ENCODE measurements at places on chromosomes 12 and 14.

- DNase-seq, result no peak
These were observed 67.5 kb downstream of the NIN start for GRCh38 chr14:50763382-50764007.

DNA sequence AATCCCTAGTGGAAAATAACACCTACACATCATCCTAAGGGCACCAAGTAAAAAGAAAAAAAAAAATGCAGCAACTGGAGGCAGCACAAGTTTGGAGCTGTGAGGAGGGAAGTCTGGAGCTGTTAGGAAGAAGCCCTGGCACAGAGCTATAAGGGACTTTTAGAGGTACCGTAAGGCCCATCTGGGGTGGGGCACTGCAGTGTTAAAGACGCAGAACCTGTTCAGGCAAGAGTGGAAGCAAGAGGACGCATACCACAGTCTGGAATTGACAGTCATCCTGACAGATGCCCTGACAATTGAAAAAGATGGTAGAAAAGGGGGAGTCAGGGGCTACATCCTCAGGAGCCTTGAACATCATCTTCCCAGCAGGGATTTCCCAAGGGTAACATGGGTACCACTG, 195.9 kb upstream of the PLEKHG7 start:
- DNase-seq, result no peak

- DNase-seq, result no peak
These were observed 2.3 kb upstream of the CLEC4C start for GRCh38 chr12:7749442-7749841.

GRCh38 chr14:99420711-99421110, 59.9 kb downstream of the SETD3 start:
- no peak for DNase-seq

DNA sequence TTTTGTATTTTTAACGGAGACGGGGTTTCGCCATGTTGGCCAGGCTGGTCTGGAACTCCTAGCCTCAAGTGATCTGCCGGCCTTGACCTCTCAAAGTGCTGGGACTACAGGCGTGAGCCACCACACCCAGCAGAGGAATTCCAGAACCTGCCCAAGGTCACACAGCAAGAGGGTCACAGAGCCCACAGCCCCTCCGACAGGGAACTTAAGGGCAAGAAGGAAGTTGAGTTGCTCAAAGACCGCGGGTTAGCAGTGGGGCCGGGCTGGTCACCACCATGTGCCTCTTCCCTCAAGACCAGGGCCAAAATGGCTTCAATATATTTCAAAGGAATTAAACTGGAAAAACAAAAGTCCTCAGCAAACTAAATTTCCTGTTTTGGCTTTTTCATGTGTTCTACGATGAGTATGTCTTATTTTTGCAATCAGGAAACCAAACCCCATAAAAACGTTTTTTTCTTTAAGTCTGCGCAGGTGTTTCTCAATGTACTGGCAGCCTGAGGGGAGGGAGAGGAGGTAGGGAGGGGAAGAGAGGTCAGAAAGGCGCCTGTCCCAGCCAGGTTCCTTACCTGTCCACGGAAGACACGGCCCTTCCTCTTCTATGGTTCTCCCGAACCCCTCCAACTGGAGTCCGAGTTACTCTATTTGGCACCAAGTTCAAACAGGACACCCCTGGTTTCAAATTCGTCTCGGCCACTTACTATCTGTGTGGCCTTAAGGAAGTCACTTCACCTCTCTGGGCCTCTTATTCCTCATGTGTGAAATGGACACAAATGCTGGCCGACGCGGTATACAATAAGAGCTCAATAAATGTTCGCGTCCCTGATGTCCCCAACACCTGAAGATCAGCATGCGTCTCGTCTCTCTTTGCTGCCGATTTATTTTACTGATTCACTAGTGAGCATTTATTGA, 778 bp downstream of the SLC8B1 start:
- DNase-seq, result no peak

GRCh38 chr12:115870021-115870420, 407.5 kb downstream of the MED13L start:
- no peak for DNase-seq

- DNase-seq, result no peak
These were observed 28.5 kb downstream of the CCDC60 start for GRCh38 chr12:119363037-119363436.

GRCh38 chr12:109440851-109441490, 36.1 kb downstream of the KCTD10 start:
- DNase-seq, result no peak

DNA sequence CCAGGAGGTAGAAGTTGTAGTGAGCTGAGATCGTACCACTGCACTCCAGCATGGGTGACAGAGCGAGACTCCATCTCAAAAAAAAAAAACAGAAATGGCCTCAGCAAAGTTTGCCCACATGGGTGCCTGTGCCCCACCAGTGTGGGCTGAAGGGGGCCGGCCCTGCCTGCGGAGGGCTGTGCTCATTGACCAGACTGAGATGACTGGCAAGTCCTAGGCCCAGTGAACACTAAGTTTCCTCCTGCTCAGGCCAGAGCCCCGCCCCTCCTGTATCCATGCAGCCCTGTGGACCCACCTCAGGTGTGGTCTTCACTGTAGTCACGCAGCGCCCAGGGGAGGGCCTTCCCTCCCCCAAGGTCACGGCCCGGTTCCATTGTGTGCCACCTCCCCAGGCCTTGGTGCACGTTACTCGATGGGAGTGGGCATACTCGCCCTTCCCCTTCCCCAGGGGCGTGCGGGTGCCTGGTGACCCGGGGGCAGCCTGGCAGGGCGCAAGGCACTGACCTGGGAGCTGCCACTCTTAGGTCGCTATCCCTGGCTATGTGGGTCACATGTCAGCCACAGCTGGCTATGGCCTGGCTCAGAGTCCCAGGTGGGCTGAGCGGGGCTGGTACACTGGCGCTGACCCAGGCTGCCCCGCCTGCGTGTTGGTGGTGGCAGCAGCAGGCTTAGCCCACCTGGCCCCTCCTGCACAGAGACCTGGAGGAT, 16.1 kb downstream of the INF2 start:
- DNase-seq, result no peak

GRCh38 chr14:62896932-62897456, 148.3 kb downstream of the KCNH5 start:
- DNase-seq, result no peak

DNA sequence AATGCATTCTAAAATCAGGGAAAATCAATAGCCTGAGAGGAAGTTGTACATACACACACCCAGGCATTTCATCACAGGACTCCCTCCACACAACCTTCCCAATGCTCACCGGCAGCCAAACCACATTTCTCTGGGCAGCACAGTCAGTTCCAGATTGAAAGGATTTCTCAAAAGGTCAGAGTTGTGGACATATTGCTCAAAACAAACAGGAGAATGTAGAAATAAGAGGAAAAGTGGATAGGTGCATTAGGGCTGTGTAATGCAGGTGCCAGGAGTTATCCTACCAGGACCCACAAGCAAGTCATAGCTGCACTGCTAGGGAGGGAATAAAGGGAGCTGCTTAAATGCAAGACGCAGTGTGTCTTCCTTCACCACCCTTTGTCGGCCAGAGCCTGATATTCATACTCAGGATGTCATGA, 62.9 kb downstream of the GCH1 start:
- DNase-seq, result no peak

DNA sequence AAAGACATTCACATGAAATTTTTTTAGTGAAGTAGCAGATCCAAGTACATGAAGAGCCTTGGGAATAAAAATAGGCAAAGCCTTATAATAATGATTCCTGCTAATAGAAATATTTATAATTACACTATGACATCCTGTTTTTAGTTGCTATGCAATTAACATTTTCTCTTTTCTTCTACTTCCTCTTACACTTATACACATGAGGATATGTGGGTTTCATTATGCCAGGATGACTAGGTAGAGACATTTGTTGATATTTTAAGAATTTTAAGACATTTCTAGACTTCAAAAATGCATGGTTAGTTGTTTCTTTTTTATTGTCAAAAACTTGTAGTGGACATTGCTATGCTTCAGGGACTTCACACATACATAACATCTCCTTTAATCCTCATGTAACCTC, 326.8 kb downstream of the SYT1 start:
- no peak for DNase-seq

- DNase-seq, result no peak
These were observed 17.0 kb downstream of the CAMKK2 start for GRCh38 chr12:121279507-121279915.

- DNase-seq, result no peak
These were observed 152.7 kb upstream of the EEA1 start for GRCh38 chr12:93081810-93082165.

DNA sequence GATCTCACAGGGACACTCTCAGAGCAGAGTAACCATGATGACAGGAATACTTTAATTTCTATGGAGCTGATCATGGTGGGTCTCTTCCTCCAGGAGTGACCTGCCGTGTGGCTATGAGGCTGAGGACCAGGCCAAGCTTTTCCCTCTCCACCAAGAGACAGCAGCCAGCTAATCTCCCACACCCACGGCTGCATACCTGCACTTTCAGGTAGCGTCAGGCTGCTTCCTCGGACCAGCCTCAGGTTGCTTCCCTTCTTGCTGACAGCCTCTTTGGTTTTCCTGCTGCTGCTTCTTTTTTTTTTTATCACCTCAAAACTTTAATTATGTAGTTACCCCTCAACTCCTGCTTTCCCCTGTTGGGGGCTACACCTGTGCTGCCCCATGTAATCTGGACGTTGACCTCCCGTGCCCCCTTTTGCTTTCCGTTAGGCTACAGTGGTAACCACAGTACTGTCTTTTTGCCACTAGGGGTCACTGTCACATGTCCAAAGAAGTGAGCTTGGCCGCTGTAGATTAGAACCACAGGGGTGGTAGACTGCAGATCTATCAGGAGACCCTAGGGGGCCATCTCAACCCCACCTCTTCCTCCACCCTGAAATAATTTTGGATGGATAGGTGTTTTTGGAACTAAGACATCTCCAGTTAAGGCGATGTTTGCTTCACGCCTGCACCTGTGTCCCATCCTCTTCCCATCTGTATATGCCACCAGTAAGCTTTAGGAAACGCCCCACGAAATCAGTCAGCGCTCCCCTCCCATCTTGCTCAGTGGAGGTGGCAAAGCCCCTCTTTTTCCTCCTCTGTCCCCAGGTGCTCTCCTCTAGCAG, 7.8 kb upstream of the PIP4K2C start:
- DNase-seq, result peak; percentile 60

DNA sequence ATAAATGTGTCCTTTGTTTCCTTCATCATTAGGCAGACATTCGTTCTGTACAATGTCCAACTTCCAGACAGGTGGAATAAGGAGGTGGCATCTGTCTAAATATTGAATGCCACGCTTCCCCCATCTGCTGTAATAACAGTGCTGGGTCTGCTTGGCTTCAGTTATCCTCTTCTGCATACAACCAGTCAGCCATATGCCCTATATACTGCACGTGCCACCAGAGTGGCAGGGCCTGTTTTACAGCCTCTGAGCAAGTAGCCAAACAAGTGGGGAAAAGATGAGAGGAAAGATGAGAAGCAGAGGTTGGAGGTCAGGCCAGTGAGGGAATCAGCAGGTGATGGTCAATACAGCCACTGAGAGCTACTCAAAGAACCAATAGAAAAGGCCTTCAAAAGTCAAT, 55.4 kb downstream of the OTX2 start:
- no peak for DNase-seq

GRCh38 chr14:52834440-52834842, 43.0 kb upstream of the GNPNAT1 start:
- DNase-seq, result no peak

GRCh38 chr14:88044776-88045446, 40.0 kb downstream of the GPR65 start:
- no peak for DNase-seq

- no peak for DNase-seq
These were observed 38.3 kb downstream of the MEG3 start for GRCh38 chr14:100864206-100864605.

DNA sequence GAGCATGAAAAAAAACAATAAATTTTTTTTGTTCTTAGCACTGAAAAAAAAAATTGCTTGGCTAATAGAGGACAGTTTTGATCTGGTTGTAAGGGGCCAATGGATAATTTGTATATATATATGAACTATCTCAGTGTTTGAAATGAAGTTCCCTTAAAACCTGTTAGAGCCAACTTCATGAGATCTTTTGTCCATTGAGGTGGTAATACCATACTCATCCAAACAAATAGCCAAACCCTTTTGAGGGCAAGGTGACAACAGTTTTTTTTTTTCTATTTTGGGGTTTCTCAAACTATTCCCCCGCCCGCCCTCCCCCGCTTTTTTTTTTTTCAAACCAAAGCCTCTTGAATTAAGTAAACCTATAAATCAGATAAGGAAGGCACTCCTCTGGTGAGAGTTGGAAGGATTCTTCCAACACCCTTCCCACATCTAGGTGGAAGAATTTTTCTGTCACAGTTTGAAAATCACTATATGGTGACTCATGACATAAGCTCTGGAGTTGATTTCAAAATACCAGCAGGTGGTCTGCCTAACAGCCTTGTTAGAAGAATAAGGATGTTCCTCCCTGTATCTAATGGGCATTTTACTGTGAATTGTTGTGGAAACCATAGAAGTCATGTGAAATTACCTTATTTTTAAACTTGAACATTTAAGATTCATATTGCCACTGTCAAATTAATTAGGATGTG, 10.2 kb downstream of the ARHGAP5 start:
- no peak for DNase-seq

GRCh38 chr14:90091393-90091792, 29.6 kb downstream of the KCNK13 start:
- DNase-seq, result no peak

GRCh38 chr12:12676605-12677004, 19.4 kb downstream of the GPR19 start:
- no peak for DNase-seq

DNA sequence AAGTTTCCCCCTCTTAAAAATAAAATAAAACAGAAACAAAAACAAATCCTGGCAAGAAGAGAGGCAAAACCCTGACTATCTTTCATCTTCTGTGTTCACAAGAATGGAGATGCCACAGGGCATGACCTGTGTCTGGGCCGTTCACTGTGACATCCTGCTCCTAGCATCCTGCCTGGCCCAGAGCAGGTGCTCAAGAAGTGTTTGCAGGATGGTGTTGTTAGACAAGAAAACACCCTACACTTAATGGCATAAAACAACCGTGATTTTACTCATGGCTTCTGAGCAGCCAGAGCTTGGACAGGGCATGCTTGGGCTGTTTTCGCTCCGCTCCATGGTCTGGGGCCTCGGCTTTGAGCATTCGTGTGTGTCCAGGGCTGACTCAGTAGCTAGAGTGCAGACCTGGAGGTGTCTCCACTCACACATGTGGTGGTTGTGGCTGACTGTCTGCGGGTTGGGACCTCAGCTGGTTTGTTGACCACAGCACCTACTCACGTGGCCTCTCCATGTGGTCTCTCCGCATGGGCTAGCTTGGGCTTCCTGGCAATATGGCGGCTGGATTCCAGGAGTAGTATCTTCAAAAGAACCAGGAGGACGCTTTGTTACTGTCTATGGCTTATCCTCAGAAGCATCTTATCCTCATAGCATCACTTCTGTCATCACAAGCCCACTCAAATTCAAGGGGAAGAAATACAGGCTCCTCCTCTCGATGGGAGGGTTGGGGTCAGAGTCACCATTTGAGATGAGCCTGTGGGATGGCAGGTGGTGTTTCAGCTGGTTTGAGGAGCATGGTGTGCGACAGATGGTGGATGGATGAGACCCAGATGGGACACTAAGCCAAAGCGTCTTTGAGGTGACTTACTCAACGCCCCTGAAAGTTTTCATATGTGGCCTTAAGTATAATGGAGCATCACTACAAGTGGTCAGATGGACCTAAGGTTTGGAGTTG, 33.2 kb upstream of the FZD10 start:
- no peak for DNase-seq

Measured in stimulated activated CD4-positive, alpha-beta T cell treated with anti-CD3 and anti-CD28 coated beads, TNF-alpha, amount 100 ng/mL, for 24 hours (primary cell).